ENCODE measurements at places on chromosomes 16 and 17. TPM values are rescaled to one million over a fixed set of nuclear protein-coding genes. Genes with fewer than 3 reads are reported as not detected.

The COTL1 gene
- 164 TPM for total RNA-seq

The PRSS33 gene
- total RNA-seq = not detected

GRCh38 chr16:56320811-56321558, 104.4 kb downstream of the AMFR start:
- no peak for DNase-seq

GRCh38 chr17:66375121-66375520, 72.7 kb downstream of the PRKCA start:
- DNase-seq = no peak

- no peak for DNase-seq
Observed at GRCh38 chr17:50807009-50807408, 28.4 kb upstream of the WFIKKN2 start.

All from mesenteric fat pad (tissue), 1 donor.